Activated T-helper 2 cell treated with anti-CD3 and anti-CD28 coated beads, Interferon-gamma antibody, Interleukin-2, Interleukin-4, amounts not matched to agents 10 μg/mL and 5 μg/mL and 100 μg/mL, durations not matched to agents 14 hours and 24 hours and 36 hours (primary cell): ENCODE measurements at places on chromosomes 6 and 20. TPM values are rescaled to one million over a fixed set of nuclear protein-coding genes. Genes with fewer than 3 reads are reported as not detected.

GRCh38 chr6:19994909-19995308, 157.7 kb downstream of the ID4 start:
- no peak for DNase-seq
- H3K4me3 ChIP-seq = no peak overlapping the region
- H3K27me3 ChIP-seq = no peaks in the 10 kb centered on the region
- H3K4me1 ChIP-seq = no peaks in the 10 kb centered on the region
- no peaks in the 10 kb centered on the region for H3K36me3 ChIP-seq

- no peak overlapping the region for H3K27ac ChIP-seq
- DNase-seq = no peak
- peaks cover 7% of the 10 kb centered on the region for H3K4me1 ChIP-seq
- H3K36me3 ChIP-seq = peaks cover 7% of the 10 kb centered on the region
Measured at GRCh38 chr6:169668203-169668847, 33.5 kb downstream of the WDR27 start.

- H3K27me3 ChIP-seq = no peaks in the 10 kb centered on the region
- H3K4me1 ChIP-seq = peaks cover 2% of the 10 kb centered on the region
- H3K4me3 ChIP-seq = no peak overlapping the region
- no peaks in the 10 kb centered on the region for H3K36me3 ChIP-seq
Measured at GRCh38 chr20:43539975-43540672, 18.7 kb upstream of the SGK2 start.

DNA sequence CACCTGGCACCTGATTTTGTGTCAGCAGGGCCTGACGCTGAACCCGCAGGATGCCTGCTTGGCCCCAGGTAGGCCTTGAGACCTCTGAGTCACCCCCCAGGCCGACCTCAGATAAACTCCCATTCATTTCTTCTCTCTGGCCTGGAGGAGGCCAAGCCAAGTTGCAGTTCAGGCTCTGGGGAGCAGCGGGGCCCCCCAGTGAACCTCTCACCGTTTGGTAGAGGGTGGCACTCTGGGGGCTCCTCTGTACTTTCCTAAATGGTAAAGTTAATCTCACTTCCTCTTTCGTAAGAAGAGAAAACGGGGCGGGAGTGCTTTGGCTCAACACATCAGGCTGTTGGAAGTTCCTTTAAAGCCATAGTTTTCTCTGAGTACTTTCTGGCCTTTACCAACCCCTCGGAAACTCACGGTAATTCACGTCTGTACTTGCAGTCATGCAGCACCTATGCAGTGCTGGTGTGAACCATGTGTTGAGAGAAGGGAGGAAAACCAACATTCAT, 2.8 kb downstream of the SIRPA start:
- no peak for DNase-seq
- peaks cover 38% of the 10 kb centered on the region for H3K27me3 ChIP-seq
- no peaks in the 10 kb centered on the region for H3K36me3 ChIP-seq
- H3K4me3 ChIP-seq = no peak overlapping the region
- H3K4me1 ChIP-seq = no peaks in the 10 kb centered on the region
- H3K27ac ChIP-seq = no peak overlapping the region

VNN1 gene
- not detected in 2 replicates for total RNA-seq

DNA sequence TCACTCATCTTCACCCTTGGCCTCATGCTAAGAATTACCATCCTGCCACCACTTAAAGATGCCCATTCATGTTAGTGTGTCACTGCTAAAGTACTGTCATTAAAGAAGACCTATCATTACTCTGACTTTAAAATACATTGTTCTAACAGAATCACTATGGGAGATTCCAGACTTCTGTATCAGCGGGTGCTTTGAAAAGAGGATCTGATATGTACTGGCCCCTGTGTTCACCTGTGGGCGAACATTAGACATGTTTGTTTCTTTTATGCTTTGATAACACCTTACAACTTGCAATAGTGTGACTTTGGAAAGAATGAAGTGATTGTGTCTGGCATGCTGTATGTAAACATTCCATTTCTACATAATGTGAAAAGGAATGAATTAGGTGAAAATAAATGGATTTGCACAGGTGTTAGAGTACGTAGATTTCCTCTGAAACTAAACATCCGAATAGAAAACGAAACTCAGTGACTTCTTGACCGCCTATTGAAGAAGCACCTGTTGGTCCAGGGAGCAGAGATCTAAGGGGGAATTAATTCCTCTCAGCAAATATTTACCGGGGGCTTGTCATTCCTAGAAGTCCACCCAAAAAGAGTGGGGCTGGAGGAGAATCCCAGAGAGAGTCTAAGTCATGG, 132.3 kb downstream of the CARMIL1 start:
- no peak overlapping the region for H3K27ac ChIP-seq
- H3K27me3 ChIP-seq = peaks cover 3% of the 10 kb centered on the region
- H3K4me3 ChIP-seq = no peak overlapping the region
- H3K36me3 ChIP-seq = no peaks in the 10 kb centered on the region
- no peak for DNase-seq

SNX3 gene
- 73.4 and 73.9 TPM in 2 replicates for total RNA-seq
